ENCODE measurements at places on chromosomes 5 and 9.

- DNase-seq = no peak
These were observed 147.9 kb downstream of the MACROH2A1 start for GRCh38 chr5:135251093-135251492.

GRCh38 chr5:149796030-149796429, 65.9 kb downstream of the PPARGC1B start:
- no peak for DNase-seq

GRCh38 chr9:120904061-120904977, 22.3 kb downstream of the TRAF1 start:
- peak; percentile 72 for DNase-seq

DNA sequence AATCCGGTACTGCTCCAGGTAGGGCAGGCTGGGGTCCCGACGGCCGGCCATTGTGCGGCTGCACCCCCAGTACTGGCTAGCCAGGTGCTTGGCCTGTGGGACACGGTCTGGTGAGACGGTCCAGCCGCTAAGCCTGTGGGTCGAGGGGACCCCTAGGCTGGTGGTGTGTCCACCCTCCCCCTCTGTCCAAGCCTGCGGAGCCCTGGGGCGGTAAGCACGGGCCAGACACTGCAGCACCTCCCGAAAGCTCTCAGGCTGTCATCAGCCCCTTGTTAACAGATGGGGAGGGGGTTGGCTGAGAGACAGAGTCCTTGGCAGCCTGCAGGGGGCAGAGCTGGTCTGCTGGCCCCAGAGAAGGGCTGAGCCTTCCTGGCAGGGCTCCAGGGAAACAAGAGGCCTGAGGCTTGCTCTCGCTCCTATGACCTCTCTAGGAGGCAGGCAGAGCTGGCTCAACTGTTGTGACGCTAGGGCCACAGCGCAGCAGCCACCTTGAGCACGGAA, 11.8 kb upstream of the MRNIP start:
- DNase-seq = no peak

DNA sequence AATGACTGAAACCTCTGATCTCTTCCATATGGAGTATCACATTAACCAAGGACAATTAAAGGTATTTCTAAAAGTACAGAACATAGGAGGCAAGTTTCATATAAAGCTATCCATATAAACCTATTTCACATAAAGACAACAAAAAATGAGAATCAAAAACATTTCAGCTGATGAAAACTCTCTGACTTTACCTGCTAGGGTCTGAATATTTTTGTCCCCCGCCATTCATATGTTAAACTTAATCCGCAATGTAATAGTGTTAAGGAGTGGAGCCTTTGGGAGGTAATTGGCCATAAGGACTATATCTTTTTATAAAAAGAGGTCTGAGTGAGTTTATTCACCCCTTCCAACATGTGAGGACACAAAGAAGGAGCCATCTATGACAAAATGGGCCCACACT, 788.5 kb downstream of the DTWD2 start:
- no peak for DNase-seq

- DNase-seq = no peak
These were observed 2.1 kb downstream of the SYNPO start for GRCh38 chr5:150642567-150642927.

DNA sequence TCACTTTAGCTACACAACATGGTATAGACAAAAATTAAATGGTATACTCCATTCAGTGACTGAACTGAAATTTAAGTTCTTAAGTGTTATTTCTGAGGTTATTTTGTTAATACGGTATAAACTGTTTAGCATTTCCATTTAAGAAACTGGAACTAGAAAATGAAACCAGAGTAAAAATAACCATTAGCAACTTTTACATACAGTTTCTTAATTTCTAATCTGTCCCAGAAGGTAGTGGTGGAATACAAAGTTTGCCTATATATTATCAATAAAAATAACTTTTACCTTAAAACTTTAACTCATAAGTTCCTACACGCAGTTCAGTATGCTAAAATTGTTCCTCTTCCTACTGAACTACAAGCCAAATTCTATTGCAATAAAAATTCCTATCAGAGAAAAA, 10.3 kb downstream of the GOLPH3 start:
- DNase-seq = no peak

- DNase-seq = no peak
These were observed 491.7 kb upstream of the FAM174A start for GRCh38 chr5:100043475-100043874.

DNA sequence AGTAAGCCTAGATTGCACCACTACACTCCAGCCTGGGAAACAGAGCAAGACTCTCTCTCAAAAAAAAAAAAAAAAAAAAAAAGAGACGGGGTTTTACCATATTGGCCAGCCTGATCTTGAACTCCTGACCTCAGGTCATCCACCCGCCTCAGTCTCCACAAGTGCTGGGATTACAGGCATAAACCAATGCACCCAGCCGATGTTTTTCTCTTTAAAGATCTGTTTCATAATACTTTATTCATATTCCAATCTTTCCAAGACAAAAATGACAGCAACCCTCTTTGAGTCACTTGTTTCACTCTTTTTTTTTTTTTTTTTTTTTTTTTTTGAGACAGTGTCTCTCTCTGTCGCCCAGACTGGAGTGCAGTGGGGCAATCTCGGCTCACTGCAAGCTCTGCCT, 13.6 kb upstream of the LMNB1 start:
- DNase-seq = no peak

- no peak for DNase-seq
These were observed 87.5 kb upstream of the EQTN start for GRCh38 chr9:27384262-27385014.

DNA sequence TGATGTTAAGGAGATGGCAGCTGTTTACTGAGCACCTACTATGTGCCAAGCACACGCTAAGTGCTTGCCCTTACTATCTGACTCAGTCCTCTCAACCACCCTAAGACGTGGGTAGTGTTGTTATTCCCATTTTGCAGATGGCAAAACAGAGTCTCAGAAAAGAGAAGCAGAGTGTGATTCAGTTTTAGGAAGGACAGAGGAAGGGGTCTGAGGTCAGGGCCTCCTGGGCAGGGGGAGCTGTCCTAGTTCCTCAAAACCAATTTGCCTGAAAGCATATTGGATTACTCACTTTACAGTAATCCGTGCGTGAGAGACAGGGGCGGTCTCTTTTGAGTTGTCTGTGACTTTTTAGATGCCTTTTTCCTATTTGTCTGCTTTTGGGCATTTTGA, 23.2 kb downstream of the DNM1 start:
- no peak for DNase-seq

- DNase-seq = no peak
These were observed 868.7 kb upstream of the DMAC1 start for GRCh38 chr9:8668231-8668630.
